Cardiac fibroblast (primary cell): ENCODE measurements at places on chromosomes 4 and X.

DNA sequence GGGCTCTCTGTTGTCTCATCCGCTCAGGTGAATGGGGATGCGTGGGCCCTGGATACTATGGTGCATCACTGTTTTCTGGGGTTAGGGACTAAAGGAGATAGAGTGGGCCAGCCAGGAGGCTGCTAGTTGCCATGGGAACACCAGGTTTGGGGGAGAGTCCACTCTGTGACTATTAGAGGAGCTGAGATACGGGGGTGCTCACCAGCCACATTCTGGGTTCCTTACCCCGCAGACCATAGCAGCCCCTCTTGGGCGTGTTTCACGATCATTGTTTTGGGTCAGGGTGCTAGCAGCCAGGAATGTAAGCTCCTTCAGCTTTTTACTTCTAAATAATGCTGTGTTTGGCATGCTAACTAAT is 4.6 kb downstream of the EFNB1 start:
- no peak for DNase-seq

- DNase-seq, result peak; percentile 17
Observed at GRCh38 chr4:106019771-106020170, 124.5 kb downstream of the NPNT start.

- DNase-seq, result no peak
Observed at GRCh38 chrX:152165033-152165743, 26.8 kb upstream of the MAGEA10 start.

DNA sequence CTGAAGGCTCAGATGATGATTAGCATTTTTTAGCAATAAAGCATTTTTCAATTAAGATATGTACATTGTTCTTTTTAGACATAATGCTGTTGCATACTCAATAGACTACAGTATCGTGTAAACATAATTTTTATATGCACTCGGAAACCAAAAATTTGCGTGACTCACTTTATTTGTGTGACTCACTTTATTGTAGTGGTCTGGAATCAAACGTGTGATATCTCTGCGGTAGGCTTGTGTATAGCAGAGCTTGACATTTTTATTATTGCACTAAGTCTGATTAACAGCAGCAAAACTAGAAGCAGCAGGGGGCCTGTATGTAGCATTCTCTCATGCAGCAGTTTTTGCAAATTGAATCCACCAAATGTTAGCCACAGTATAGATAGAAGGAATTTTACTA is 119.1 kb upstream of the PRDX4 start:
- DNase-seq, result no peak

DNA sequence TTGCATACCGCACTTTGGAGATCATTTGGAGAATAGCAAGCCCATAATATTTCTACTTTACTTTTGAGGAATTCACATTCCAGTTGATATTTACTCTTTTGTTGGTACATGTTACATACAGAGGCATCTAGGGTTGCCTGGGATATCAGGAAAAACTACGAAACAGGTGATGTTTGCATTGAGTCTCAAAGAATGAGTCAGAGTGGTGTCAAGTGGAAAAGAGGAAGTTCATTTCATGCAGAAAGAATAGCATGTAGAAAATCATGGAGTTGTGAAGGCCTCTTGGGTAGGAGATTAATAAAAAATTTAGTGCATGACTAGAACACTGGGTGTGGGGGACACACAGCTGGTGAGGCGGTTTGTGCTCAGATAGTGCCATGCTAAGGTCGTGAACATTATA is 33.5 kb upstream of the ELOVL6 start:
- no peak for DNase-seq

DNA sequence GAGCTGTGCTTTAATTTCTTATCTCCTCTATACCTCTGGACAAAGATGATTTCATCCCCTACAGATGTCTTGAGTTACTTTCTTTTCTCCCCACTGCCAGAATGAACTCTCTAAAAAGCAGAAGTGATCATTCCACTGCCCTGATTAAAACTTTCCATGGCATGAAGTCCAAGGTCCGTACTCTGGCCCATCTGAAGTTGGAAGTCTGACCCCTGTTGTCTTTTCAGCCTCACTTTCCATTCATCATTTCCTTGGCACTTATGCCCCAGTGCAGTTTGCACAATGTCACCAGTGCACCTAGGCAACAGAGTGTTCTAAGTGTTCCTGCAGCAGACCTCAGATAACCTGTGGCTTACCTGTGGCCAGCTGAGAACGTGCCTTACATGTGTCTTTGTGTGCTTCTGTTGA is 242.4 kb downstream of the FRAS1 start:
- DNase-seq, result no peak

GRCh38 chrX:135382260-135382659 is 39.5 kb upstream of the SMIM10L2A start:
- peak; percentile 18 for DNase-seq

GRCh38 chr4:53929955-53930798 is 134.2 kb downstream of the CHIC2 start:
- DNase-seq, result peak; percentile 93

DNA sequence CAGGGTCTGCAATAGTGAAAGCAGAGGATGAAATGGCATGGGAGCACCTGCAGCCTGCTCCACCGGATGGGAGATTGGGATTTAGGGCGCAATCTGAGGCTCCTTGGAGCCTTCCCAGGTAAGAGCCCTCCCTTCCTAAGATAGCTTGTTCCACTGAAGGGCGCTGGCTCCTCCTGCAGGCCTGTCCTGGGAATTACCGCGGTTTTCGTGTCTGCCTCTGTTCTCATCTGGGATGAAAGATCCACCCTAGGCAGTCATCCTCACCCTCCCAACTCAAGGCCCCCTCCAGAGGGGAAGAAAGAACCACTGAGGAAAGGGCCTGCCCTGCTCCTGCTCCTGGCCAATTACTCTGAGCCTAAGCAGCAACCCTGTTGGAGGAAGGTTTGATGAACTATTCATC is 547.5 kb downstream of the SMARCA1 start:
- DNase-seq, result peak; percentile 3
